ENCODE measurements at places on chromosomes 12 and 14.

GRCh38 chr14:99389174-99389826, 91.4 kb downstream of the SETD3 start:
- DNase-seq = no peak
- no peaks in the 10 kb centered on the region for H3K36me3 ChIP-seq
- no peaks in the 10 kb centered on the region for H3K27me3 ChIP-seq
- H3K4me3 ChIP-seq = no peak overlapping the region
- H3K27ac ChIP-seq = no peak overlapping the region

DNA sequence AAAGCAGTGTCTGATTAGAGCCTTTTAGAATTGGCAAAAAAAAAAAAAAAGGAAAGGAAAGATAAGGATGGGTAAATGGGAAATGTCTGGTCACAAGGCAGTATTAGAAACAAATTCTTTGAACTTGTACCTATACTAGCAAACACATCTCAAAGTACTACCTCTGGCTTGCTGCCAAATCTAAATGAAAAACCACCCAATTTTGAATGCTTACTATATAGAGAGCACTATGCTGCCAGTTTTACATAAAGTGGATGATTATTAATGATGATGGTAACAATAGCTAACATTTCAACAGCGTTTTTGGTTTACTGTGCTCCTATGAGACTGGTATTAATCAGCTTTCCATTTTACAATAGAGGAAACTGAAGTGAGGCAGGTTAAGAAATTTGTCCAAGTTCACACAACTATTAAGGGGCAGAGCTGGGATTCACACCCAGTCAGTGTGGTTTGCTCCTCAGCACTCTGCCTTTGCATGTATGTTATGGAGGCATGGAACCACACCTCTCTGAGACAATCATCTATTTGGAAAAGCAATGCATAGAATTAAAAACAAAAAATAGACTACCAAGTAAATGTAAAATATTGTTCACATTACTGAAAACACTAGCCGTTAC, 34.2 kb downstream of the ATP2B1 start:
- H3K4me3 ChIP-seq = no peak overlapping the region
- H3K4me1 ChIP-seq = peaks cover 20% of the 10 kb centered on the region
- no peak for DNase-seq
- no peak overlapping the region for H3K27ac ChIP-seq
- no peaks in the 10 kb centered on the region for H3K27me3 ChIP-seq
- H3K36me3 ChIP-seq = no peaks in the 10 kb centered on the region

DNA sequence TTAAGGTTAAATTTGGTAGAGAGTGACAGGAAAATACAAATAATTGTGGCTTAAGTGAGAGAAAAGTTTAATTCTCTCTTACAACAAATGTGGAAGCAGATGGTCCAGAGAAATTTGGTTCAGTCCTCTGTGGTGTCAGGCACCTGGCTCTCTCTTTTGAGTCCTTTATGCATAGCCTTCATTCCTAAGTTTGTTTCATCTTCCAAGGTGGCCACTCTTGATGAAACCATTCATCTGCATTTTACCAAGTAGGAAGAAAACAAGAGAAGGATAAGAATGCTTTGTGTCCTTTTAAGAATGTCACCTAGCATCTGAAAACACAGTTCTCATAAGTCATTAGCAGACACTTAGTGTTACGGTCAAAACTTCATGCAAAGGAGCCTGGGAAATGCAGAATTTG, 442.5 kb downstream of the CCER1 start:
- no peak for DNase-seq
- H3K4me3 ChIP-seq = no peak overlapping the region

GRCh38 chr12:97292588-97292987, 170.0 kb upstream of the RMST start:
- H3K36me3 ChIP-seq = no peaks in the 10 kb centered on the region
- no peak overlapping the region for H3K4me3 ChIP-seq
- no peak for DNase-seq
- no peaks in the 10 kb centered on the region for H3K4me1 ChIP-seq
- no peak overlapping the region for H3K27ac ChIP-seq

- H3K36me3 ChIP-seq = no peaks in the 10 kb centered on the region
- no peaks in the 10 kb centered on the region for H3K27me3 ChIP-seq
- no peak for DNase-seq
- peaks cover 27% of the 10 kb centered on the region for H3K4me1 ChIP-seq
- H3K27ac ChIP-seq = no peak overlapping the region
Observed at GRCh38 chr14:105394714-105395537, 3.4 kb upstream of the TEX22 start.

DNA sequence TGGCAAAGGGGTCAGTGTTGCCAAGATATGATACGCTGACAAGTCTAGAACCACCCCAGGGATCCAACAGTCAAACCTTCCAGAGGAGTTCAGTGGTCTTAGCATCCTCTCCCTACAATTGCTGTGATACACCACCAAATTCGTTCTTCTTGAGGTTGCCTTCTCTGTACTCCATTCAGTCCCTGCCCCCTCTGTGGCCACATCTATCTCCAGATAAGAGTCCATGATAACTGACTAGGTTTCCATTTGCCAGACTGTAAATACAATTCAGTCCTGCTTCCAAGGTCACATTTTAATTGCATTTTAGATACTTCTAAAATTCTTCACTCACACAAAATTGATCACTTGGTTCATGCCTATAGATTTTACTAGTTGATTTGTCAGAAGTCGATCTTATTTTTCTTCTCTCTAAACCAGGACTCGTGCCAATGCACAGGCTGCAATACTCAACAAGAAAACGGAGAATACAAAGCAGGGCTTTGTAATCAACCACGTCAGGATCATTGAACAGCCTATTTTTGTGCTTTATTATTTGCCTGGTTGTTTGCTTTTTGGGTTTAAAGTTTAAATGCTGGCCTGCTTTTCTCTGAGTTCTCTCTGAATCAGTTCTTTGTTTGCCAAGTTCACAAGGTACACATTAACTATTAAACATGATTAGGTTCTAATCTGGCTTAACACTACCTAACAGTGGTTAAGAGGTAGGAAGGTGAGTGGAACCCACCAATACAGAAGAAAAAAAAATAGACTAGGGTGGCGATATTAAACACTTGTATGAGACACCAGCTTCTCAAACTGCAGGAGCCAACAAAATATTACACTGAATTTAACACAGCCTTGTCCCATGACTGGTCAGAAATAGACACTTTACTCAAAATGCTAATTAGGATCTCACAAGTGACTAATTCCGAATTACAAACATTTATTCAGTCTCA, 5.3 kb upstream of the TSPAN8 start:
- H3K27me3 ChIP-seq = no peaks in the 10 kb centered on the region
- H3K36me3 ChIP-seq = no peaks in the 10 kb centered on the region
- no peak overlapping the region for H3K27ac ChIP-seq
- no peak for DNase-seq

- H3K36me3 ChIP-seq = no peaks in the 10 kb centered on the region
- no peaks in the 10 kb centered on the region for H3K27me3 ChIP-seq
Observed at GRCh38 chr12:110862329-110862728, 15.5 kb downstream of the CCDC63 start.

DNA sequence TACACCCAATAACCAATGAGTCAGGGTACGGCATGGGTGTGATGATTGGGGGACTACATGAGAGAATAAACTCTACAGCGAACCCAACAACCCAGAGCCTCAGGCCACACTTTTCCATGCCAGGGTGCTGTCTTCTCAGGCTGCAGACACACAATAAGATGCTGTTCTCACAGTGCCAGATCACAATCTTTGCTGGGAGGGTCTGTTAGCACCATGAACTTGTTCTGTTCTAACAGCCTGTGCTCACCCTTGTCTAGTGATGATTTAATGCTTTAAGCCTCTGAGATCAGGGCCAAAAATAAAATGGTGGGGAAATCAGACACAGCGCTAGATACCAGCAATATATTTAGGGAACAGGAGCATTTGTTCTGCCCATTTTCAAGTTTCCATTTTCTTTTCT, 621.9 kb upstream of the TBX3 start:
- H3K27ac ChIP-seq = no peak overlapping the region
- H3K36me3 ChIP-seq = no peaks in the 10 kb centered on the region
- H3K4me1 ChIP-seq = peaks cover 12% of the 10 kb centered on the region
- DNase-seq = no peak
- no peak overlapping the region for H3K4me3 ChIP-seq

GRCh38 chr12:14907953-14908352, 22.3 kb upstream of the MGP start:
- no peaks in the 10 kb centered on the region for H3K27me3 ChIP-seq
- H3K4me1 ChIP-seq = peaks cover 15% of the 10 kb centered on the region
- H3K27ac ChIP-seq = no peak overlapping the region
- H3K36me3 ChIP-seq = no peaks in the 10 kb centered on the region

DNA sequence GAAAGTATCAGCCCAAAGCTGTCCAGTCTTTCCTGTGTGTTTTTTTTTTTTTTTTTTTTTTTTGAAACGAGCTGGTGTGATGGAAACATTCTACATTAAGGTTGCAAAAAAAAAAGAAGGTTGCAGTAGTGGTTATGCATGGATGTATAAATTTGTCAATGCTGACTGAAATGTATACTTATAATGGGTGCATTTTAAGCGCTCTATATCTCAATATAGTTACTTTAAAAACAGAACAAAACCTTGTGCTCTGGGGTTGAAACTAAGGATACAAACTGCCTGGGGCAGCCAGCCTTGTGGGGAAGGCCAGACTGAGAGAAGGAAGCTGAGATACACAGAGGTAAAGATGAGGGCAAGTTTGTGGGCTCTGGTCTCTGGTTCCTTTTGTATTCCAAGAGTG, 87.3 kb upstream of the RMST start:
- no peaks in the 10 kb centered on the region for H3K36me3 ChIP-seq
- H3K27ac ChIP-seq = no peak overlapping the region
- no peak for DNase-seq
- H3K27me3 ChIP-seq = no peaks in the 10 kb centered on the region
- no peak overlapping the region for H3K4me3 ChIP-seq
- no peaks in the 10 kb centered on the region for H3K4me1 ChIP-seq

DNA sequence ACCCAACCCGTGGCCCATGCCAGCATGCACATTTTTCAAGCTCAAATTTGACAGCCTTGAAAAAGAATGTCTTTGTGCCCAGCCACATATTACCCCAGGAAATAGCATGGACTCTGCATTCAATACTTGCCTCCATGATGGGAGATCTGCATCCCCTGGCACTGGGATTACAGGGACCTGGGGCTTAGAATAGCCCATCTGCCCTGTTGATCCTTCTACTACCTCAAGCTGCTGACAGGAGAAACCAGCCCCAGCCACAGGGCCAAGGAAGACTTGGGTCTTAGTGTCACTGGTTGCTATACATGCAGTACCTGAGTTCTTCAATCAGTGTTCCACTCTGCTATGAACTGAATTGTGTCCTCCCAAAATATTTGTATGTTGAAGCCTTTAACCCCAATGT, 85.3 kb downstream of the LRRC74A start:
- H3K27ac ChIP-seq = no peak overlapping the region
- H3K4me1 ChIP-seq = peaks cover 36% of the 10 kb centered on the region
- H3K27me3 ChIP-seq = no peaks in the 10 kb centered on the region
- H3K36me3 ChIP-seq = no peaks in the 10 kb centered on the region

GRCh38 chr12:75720812-75721641, 209.6 kb upstream of the KRR1 start:
- no peak overlapping the region for H3K4me3 ChIP-seq
- H3K4me1 ChIP-seq = peaks cover 51% of the 10 kb centered on the region

GRCh38 chr12:91172096-91172495, 10.5 kb downstream of the DCN start:
- no peak overlapping the region for H3K4me3 ChIP-seq
- no peak for DNase-seq
- H3K36me3 ChIP-seq = peaks cover 5% of the 10 kb centered on the region
- H3K27me3 ChIP-seq = no peaks in the 10 kb centered on the region

- no peaks in the 10 kb centered on the region for H3K4me1 ChIP-seq
- DNase-seq = no peak
- no peaks in the 10 kb centered on the region for H3K27me3 ChIP-seq
- H3K27ac ChIP-seq = no peak overlapping the region
- H3K36me3 ChIP-seq = no peaks in the 10 kb centered on the region
Observed at GRCh38 chr14:42011221-42011620, 404.5 kb downstream of the LRFN5 start.

DNA sequence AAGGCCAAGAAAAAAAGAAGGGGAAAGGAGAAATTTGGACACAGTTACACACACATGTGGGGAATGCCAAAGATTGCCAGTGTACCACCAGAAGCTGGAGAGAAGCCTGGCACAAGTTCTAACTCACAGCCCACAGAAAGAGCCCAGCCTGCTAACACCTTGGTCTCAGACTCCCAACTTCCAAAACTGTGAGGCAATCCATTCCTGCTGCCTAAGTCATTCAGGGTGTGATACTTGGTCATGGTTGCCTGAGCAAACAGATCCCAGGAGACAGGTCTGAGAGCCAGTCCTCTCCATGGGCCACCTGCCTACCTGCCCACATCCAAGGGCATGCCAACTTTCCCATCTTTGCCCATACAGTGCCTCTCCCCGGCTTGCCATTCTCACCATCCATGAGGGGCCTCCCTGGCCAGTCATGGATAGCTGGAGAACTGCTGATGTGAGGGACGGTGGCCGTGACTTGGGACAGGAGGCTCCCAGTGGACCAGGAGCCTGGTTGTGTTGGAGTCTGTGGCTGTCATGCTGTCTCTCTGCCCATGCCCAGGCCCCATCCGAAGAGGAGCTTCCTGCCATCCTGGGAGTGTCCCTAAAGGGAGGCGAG, 198.0 kb upstream of the RTL1 start:
- H3K36me3 ChIP-seq = no peaks in the 10 kb centered on the region
- no peaks in the 10 kb centered on the region for H3K4me1 ChIP-seq
- no peak for DNase-seq
- no peak overlapping the region for H3K4me3 ChIP-seq
- no peak overlapping the region for H3K27ac ChIP-seq
- no peaks in the 10 kb centered on the region for H3K27me3 ChIP-seq

DNA sequence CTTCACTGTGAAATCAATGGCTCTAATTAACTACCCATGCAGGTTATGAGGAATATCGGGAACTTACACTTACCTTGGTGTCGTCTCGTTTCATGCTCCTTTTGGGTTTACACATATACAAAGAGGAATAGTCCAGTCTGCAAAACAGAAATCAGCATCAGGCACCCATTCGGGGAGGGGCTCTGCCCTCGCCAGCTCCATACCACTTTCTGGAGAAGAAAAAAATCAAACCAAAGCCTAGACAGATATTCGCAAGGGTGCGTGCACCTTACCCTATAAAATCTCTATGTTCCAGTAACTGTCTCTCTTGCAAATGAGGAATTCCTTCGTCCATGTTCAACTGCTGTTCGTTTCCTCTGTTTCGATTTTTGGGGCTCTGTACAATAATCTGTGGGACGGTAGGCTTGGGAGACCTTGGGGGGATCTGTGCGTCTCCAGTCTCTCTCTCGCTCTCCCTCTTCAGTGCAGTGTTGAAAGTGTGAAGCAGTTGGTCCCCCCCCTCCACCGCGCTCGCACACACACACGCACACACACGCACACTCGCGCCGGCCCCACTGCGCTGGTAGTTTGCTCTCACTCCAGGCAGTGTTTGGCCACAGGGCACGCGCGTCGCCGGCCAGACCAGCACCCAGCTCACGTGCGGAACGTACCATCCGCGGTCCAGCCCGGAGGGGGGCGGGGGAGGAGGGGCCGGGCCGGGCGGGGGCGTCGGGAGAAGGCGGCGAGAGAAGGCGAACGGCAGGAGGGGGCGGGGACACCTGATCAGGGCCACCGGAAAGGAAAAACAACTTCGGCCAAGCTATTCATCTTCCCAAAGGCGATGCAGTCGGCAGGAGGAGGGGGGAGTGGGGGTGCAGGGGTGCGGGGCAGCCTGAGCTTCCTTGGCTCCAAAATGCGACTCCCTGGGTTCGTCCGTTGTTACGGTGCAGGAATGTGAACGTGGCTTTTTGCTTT, at the start of gene BHLHE41:
Gene BHLHE41, minus strand, starts transcription at position 592 of the 954 bp plus-strand sequence. Its CDS starts 258 bp downstream, at position 334.
- H3K36me3 ChIP-seq = no peaks in the 10 kb centered on the region
- H3K27me3 ChIP-seq = no peaks in the 10 kb centered on the region
- no peak for DNase-seq

GRCh38 chr14:32679927-32680612, 258.6 kb upstream of the NPAS3 start:
- DNase-seq = no peak
- peaks cover 5% of the 10 kb centered on the region for H3K4me1 ChIP-seq
- no peaks in the 10 kb centered on the region for H3K27me3 ChIP-seq
- H3K27ac ChIP-seq = no peak overlapping the region
- no peak overlapping the region for H3K4me3 ChIP-seq
